ENCODE measurements at places on chromosomes 13 and 19. TPM values are rescaled to one million over a fixed set of nuclear protein-coding genes. Genes with fewer than 3 reads are reported as not detected.

Gene MADCAM1
- 2.7 TPM for total RNA-seq

Gene NOSIP
- 60.6 TPM for total RNA-seq

Gene RNASEH2A
- total RNA-seq: 2.3 TPM

Gene DCT
- 0.91 TPM for total RNA-seq

Gene FCAR
- total RNA-seq: 20.0 TPM

Gene GPC6
- total RNA-seq: 6.7 TPM

Gene LILRB1
- total RNA-seq: not detected

Gene IL27RA
- total RNA-seq: 1.0 TPM

Gene TSPAN16
- total RNA-seq: not detected

Gene HSH2D
- 2.4 TPM for total RNA-seq

Gene VPS36
- total RNA-seq: 88.8 TPM

Gene ZNF99
- 0.55 TPM for total RNA-seq

Gene RASGRP4
- 1.5 TPM for total RNA-seq

Gene CDC42EP5
- total RNA-seq: 1.8 TPM

Gene KIR2DL3
- not detected for total RNA-seq

Gene URAD
- total RNA-seq: not detected

Gene RUBCNL
- 2.2 TPM for total RNA-seq

Gene PROSER1
- 47.3 TPM for total RNA-seq

Gene TINCR
- 5.3 TPM for total RNA-seq

All from uterus (tissue), 4 donors.